GM10248 (cell line): ENCODE measurements at places on chromosomes 7 and 10.

DNA sequence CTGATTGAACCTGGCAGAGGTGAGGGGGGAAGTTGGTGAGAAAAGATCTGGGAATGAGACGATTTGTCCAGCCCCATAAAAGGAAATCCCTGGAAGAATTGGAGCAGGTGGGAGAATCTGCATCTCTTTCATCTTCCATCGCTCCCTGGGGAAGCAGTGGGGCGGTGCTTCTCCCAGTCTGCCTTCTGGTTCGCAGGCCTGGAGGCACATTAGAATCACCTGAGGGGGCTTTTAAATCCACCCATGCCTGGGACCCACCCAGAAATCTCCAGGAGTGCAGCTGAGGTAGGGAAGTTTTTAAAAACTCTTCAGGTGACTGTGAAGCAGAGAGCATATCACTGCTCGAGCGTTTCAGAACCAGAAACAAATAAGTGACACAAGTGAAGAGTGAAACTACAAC is 26.7 kb upstream of the SYPL1 start:
- DNase-seq = no peak

- no peak for DNase-seq
Measured at GRCh38 chr7:28573651-28574301, 161.5 kb downstream of the CREB5 start.

DNA sequence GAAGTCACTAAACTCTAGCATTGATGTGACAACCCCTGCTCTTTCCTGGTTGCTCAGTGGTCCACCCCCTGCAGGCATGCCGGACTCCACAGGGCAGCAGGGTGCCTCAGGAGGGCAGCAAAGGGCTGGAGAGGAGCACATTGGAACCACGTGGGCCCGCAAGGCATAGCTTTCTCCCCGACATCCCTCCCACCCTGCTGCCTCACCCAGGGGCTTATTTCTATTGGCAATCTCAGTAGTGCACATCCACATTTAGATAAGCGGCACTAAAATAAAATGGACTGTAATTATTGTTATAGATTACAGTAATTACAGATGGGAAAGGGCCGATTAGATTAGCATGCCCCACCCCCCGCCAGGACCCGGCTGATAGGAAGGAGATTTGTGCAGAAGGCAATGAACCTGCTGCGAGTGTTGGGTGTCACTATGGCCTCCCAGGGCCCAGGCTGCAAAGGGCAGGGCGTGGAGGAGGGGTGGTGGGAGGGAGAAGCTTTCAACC is 580.1 kb downstream of the GRID1 start:
- DNase-seq = no peak

DNA sequence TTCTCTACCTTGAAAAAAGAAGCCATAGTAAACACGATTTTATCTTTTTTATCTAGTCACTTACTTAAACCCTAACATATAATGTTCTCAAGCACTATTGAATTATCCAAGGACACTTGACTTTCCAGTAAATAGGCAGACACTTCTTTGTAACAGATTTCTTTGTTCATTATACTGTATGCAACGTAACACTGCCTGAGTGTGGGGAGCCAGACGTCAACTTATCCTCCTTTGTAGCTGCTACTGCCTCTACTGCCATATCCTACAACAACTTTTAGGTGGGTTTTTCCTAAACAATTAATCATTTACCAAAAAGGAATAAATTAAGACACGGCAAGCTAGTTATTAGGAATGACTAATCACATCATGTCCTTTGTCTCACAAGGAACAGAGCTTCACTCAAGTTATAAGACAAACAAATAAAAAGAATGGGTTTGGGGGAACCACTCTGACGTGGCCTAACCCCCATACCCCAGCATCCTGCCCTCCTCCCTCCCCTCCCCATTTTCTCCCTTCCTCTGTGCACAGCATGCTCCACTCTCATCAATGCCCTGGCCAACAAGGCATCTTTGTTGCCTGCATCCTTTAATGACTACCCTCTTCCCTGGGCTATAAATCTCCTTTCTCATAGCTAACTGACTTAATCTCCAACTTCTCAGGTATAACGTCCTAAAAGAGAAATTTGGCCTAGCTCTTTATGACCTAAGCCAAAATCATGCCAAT is 43.3 kb downstream of the DOCK4 start:
- no peak for DNase-seq
